ENCODE measurements at places on chromosomes 2 and 18. TPM values are rescaled to one million over a fixed set of nuclear protein-coding genes. Genes with fewer than 3 reads are reported as not detected.

The FAM110C gene
- 2.9 TPM for total RNA-seq

The PLCD4 gene
- 0.43 TPM for total RNA-seq

The GALR1 gene
- total RNA-seq: not detected

The ZAP70 gene
- total RNA-seq: 1.6 TPM

The NAPG gene
- 30.8 TPM for total RNA-seq

The CCDC68 gene
- total RNA-seq: 3.9 TPM

The ALPP gene
- not detected for total RNA-seq
